Posterior cingulate gyrus (tissue), 11 donors: ENCODE measurements at places on chromosomes 12 and 14.

DNA sequence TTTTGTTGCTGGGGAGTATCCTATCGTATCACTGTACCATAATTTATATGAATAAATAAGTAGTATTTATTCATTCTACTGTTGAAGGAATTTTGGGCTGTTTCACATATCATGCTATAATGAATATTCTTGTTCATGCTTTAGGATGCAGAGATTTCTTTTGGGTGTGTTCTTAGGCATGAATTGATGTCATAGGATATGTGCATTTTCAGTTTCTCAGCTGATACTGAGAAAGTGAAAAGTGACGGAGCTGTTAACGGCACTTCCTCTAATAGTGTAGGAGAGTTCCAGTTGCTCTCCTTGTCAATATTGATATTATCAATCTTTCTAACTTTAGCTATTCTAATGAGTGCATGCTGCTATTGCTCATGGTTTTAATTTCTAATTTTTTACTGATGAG, 23.2 kb upstream of the SDR39U1 start:
- DNase-seq, result no peak

GRCh38 chr12:119176267-119177055, 2.3 kb upstream of the HSPB8 start:
- peak; percentile 65 for DNase-seq

GRCh38 chr14:95417492-95417891, 97.8 kb upstream of the CLMN start:
- DNase-seq, result no peak

DNA sequence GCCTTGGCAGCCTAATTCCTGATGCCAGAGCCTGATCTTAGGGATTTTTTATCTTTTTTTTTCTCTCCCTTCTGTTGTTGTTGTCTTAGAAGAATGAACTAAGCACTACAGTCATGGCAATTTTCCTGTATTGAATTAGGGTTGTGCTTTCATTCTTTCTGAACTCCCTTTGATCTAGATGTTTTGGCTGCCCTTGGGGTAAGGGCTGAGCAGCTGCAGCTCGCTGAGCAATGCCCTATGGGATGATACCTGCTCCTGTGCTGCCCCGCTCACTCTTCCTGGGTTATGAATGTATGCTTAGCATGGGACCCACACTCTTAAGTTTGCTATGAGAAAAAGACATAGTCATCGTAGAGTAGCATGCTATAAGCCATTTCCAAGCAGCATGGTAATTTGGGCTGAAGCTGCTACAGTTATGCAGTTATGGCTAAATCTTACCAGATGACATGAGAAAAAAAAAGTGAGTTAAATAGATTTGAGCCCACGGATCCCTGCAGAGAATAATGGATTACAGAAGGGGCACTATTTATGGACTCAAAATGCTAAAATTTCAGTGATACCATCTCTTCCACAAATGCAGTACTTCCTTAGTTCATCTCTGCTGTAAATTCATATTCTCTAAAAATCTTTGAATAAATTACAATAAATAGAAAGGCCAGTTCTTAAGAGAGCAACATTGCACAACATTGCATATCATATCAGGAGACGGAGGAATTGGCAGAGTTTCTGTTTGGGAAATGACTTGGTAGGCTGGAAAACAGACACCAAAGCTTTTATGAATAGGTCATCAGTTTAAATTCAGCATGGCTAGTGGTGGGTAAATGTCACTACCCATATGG, 79.2 kb upstream of the PTHLH start:
- DNase-seq, result no peak

- no peak for DNase-seq
Observed at GRCh38 chr12:4135919-4136605, 137.5 kb upstream of the CCND2 start.

- no peak for DNase-seq
Observed at GRCh38 chr12:67541625-67541991, 106.9 kb upstream of the DYRK2 start.

- no peak for DNase-seq
Observed at GRCh38 chr14:49640540-49641417, 5.7 kb upstream of the DNAAF2 start.
